Esophagus mucosa (tissue), 1 donor: ENCODE measurements at places on chromosomes 16 and 17.

DNA sequence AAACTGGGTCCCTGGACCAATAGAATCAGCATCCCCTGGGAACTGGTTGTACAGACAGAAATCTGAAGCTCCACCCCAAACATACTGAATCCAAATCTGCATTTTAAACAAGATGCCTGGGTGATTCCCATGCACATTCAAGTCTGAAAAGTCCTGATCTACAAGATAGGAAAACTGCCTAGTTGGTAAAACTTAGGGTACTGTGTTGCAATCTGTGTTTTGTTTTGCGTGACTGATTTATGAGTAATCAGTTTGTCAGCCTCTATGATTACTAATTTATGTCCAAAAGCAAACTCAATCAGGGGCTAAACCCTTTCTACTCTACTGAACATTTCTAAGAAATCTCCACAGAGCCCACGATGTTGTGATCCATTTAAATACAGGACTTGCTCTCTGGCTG, 103.8 kb downstream of the YPEL2 start:
- peak; percentile 78 for ATAC-seq

DNA sequence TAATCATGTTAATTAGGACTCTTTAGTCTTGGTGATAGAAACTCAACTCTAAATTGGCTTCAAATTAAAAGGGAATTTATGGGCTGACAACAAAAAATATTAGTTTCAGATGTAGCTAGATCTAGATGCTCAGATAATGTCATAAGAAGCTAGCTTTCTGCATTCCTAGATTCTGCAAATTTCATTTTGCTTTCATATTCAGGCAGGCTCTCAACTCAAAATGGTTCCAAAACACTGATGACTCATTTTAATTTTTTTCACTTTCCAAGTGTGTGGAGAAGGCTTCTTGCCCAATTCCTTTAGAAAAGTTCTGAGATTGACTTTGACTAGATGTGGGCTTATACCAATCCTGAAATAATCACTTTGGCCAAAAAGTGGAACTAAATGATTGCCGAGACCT, 236.7 kb upstream of the GOT2 start:
- ATAC-seq = no peak

GRCh38 chr16:67179421-67180080, 4.2 kb downstream of the MATCAP1 start:
- peak; percentile 3 for ATAC-seq

DNA sequence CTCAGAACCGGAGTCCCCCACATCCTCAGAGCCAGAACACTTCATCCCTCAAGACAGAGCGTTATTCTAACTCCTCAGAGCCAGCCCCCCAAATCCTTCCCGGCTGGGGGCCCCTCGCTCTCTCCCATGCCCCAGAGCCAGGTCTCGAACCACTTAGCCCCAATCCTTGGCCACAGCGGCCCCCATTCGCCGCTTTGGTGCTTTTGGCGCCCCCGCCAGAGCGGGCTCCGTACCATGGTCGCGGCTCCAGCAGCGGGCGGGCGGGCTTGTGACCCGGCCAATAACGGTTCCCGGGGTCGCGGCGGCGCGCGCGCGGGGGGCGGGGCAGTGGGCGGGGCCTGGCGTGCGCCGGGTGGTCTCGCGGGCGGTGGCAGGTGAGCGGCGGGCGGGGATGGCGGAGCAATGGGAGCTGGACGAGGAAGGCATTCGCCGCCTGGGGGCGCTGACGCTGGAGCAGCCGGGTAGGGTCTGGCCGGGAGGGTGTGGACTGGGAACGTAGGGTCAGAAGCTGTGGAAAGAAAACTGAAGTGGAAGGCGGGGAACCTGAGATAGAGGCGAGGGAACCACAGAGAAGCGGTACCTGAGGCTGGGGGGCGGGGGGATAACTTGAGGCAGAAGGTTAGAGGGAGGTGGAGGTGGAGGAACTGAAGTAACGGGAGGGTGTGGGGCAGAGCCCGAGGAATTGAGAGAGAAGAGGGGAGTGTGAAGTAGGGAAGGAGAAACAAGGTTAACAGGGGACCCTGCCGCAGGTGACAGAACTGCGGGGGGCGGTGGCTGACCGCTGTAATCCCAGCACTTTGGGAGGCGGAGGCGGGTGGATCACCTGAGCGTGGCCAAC, at the start of the genes KCTD19 and LRRC36:
Gene KCTD19 (minus strand): TSS at position 270 of the 838 bp plus-strand sequence. CDS start 34 bp downstream, at position 236.
Gene LRRC36 (plus strand): TSS at position 344 of the 838 bp plus-strand sequence. CDS start 48 bp downstream, at position 392.
- peak; percentile 32 for ATAC-seq

GRCh38 chr17:48026502-48027321, 10.9 kb downstream of the COPZ2 start:
- ATAC-seq = peak; percentile 76

DNA sequence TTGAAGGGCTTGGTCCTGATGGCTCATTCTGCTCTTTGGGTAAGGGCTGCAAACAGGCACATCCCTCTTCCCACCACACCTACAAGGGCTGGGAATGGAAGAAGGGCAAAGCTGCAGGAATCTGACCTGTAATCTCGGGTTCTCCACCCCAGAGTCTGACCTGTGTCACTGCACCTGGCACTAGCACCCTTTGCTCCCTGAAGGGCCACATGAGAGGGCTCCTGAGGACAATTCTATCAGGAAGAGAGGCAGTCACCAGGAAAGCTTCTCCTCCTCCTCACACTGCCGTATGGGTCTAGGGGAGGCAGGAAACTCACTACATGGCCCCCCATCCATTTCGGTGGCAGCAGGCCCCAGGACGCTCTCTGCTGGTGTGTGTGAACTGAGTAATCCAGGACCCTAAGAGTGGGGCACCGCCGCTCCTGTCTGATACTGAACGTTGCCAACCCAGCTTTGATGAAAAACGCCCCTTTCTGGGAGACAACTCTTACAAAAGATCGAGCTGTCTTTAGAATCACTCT, 26.4 kb downstream of the TTLL6 start:
- ATAC-seq = no peak

DNA sequence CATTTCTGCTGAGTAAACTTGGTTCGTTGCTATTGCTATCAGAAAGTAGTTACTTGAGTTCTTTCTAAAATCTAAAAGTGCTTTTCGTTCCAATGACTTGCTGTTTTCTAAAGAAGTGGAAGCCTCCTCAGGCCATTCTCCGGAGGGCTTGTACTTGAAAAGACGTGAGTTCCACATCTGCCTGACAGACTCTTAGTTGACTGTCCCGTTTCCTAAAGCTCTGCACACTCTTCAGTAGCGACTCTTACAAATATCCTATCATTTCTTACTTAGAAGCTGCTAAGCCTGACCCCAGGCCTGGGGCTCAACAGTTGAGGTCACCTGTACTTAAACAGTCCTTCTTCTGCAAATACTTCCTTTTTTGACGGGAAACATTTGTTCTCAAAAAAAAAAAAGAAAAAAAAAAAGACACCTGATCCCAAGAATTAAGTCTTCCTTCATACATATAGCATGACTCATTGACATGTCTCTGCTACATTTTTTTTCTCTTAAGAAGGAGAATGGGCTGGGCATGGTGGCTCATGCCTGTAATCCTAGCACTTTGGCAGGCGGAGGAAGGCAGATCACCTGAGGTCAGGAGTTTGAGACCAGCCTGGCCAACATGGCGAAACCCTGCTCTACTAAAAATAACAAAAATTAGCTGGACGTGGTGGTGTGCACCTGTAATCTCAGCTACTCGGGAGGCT, 61.5 kb downstream of the DHRS7C start:
- peak; percentile 79 for ATAC-seq

GRCh38 chr17:5840811-5841446, 229.2 kb upstream of the WSCD1 start:
- ATAC-seq = no peak
